AG08396 (cell line): ENCODE measurements at places on chromosomes 12 and 14.

DNA sequence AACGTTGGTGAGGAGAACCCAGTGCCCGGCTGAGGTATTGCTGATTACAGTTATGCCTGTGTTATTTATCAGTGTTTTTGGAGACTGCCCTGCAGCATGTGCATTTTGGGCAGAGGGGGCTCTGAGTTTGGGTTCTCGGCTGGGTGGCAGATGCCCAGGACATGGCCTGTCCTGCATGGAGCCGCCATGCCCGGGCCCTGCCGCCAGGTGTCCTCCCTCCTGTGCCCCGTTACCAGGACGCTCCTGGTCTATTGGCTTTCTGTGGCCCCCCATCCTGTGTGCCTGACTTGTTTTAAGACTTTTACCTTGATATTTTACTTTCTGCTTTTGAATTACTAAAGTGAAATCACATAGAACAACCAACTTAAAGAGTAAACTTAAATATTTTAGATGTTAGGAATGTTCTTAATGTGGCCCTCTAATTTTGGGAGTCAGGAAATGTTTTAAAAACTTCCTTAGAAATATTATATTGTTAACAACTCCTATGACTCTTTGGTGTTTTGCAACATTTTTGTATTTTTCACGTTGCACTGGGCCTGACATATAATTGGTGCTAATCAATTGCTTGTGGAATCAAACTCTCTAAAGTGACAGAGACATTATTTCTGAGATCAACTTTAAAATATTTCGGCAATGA is 51.8 kb downstream of the PRIMA1 start:
- DNase-seq = no peak

DNA sequence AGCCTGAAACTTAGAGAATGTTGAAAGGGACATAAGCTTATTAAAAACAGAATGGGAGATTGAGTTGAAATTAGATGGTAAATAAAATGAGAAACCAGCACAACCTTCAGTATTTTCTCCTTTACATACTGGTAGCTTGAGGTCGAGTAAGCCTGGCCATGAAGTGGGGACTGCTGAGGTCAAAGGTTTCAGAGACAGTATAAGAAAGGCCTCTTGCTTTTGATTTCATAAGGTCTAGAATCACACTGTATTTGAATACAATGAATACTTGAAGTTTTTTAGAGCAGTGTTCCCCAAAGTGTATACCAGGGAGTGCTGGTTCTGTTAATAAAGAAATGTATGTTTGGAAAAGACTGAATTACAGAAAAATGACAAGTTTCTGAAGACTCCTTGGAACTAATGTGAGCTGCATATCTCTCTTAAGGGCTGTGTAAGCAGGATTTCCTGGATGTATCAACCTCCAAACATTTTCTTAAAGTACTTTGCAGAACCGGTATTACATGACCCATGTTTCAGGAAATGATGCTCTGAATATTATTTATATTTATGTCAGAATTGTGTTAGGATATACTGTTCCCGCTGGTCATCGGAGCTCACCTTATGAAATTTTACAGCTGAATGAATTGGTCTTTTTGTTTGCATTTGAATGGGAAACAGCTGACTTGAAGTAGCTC is 85.0 kb downstream of the AKAP6 start:
- DNase-seq = no peak

- DNase-seq = no peak
These were observed 519.7 kb upstream of the TBX3 start for GRCh38 chr12:115203701-115204100.

DNA sequence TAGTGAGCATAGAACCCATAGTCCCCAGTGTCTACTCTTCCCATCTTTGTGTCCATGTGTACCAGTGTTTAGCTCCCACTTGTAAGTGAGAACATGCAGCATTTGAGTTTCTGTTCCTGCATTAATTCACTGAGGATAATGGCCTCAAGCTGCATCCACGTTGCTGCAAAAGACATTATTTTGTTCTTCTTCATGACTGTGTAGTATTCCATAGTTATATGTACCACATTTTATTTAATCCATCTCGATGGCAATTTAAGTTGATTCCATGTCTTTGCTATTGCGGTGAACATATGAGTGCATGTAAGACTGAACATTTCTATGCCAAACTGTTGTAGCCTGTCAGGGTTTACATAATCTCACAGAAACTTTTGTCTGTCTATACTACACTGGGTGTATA is 237.2 kb downstream of the IPO8 start:
- no peak for DNase-seq

- no peak for DNase-seq
These were observed 36.7 kb upstream of the GNG2 start for GRCh38 chr14:51823706-51824105.

- DNase-seq = no peak
These were observed 717.8 kb upstream of the SEL1L start for GRCh38 chr14:82251494-82251893.

DNA sequence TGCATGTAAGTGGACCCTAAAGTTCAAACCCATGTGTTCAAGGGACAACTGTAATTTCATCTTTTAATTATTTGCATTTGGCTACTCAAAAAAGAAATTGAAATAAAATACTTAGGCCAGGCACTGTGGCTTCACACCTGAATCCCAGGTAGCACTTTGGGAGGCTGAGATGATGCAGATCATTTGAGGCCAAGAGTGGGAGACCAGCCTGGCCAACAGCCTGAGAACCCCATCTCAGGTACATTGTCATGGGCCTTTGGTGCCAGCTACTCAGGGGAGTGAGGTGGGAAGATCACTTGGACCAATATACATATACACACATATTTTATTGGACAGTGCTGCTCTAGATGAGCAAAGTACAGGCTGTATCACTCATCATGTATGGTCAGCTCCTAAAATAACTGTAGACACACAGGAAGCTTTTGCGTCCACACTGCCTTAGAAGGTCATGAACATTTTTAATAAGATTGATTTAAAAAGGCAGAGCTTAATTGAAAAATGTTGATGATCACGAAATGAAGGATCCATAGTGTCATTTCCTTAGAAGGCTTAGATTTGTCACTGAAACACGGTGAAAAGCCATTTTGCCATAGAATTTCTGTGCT is 2.5 kb upstream of the ZCCHC8 start:
- no peak for DNase-seq
